ENCODE measurements at places on chromosomes 6 and 20. TPM values are rescaled to one million over a fixed set of nuclear protein-coding genes. Genes with fewer than 3 reads are reported as not detected.
A peak's percentile ranks its signal among the peaks of the same experiment; 100 is the strongest.

Gene CLPSL2
- not detected for total RNA-seq

Gene DOK5
- 1.0 TPM for total RNA-seq

DNA sequence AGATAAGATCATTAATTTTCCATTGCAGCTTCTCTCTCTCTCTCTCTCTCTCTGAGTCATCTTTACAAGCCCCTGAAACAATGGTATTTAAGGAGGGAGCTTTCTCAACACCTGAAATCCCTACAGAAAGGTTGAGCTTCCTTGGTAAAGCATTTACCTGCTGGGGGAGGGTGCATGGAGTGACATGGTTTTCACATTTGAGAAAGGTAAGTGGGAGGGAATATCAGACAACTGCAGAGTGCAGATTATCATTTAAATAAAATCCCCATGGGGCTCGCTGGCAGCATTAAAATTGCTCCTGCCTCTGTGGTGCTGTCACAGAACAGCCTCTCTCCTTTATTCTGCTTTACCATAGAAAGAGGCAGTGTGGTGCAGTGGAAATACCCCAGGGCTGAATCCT lies 10.3 kb upstream of the PDYN start:
- H3K4me3 ChIP-seq, result no peak overlapping the region
- DNase-seq, result no peak

Gene TXLNB
- total RNA-seq, result 4.1 TPM

DNA sequence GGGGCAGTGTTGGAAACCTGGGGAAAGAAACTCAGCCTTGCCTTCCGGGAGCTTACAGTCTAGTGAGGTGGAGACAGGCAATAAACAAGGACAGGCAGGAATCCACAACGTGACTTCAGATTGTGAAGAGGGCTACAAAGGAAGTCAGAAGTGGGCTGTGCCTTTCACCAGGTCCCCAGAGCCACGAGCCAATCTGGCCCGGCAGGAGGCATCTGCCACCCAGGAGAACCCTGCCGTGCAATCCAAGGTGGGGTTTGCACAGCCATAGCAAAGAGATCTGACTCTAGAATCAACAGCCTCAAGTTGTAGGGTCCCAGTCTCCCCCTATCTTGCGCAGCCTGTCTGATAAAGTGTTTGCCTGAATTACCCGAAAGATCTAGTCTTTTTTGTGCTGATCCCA lies 5.5 kb downstream of the SLC32A1 start:
- H3K27me3 ChIP-seq, result no peaks in the 10 kb centered on the region
- H3K27ac ChIP-seq, result no peak overlapping the region
- no peaks in the 10 kb centered on the region for H3K36me3 ChIP-seq
- no peak for DNase-seq
- no peaks in the 10 kb centered on the region for H3K4me1 ChIP-seq
- H3K4me3 ChIP-seq, result no peak overlapping the region

Gene COL9A3
- 50.6 TPM for total RNA-seq

Gene TNNC2
- 6.5 TPM for total RNA-seq

GRCh38 chr6:12718015-12718414 lies 1.4 kb downstream of the PHACTR1 start:
- H3K4me3 ChIP-seq, result no peak overlapping the region
- H3K36me3 ChIP-seq, result no peaks in the 10 kb centered on the region
- no peaks in the 10 kb centered on the region for H3K4me1 ChIP-seq
- no peak overlapping the region for H3K27ac ChIP-seq
- no peaks in the 10 kb centered on the region for H3K27me3 ChIP-seq
- DNase-seq, result no peak

Gene ATG5
- total RNA-seq, result 27.6 TPM

- H3K36me3 ChIP-seq, result no peaks in the 10 kb centered on the region
- no peaks in the 10 kb centered on the region for H3K27me3 ChIP-seq
- H3K4me1 ChIP-seq, result no peaks in the 10 kb centered on the region
- DNase-seq, result no peak
- no peak overlapping the region for H3K4me3 ChIP-seq
Measured at GRCh38 chr6:135861189-135861588, 9.7 kb downstream of the PDE7B start.

Gene C20orf144
- 40.0 TPM for total RNA-seq

DNA sequence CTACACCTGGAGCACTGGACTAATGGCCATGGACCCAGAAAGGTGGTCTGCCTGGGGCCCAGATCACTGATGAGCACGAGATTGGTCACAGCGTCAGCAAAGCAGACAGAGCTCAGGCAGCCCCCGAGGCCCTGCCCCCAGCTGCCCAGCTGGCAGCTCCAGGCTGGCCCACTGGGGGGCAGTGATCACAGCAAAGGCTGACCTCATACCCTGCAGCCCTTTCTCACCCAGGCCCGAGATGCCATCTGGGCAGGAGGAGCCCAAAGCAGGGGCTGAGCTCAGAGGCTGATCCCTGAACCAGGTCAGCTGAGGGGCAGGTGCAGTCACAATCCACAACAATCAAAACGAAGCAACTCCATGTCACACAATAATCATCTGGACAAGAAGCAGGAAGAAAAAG lies 4.1 kb downstream of the MAP1LC3A start:
- H3K27ac ChIP-seq, result no peak overlapping the region
- no peak overlapping the region for H3K4me3 ChIP-seq
- no peaks in the 10 kb centered on the region for H3K36me3 ChIP-seq
- DNase-seq, result no peak
- no peaks in the 10 kb centered on the region for H3K4me1 ChIP-seq

DNA sequence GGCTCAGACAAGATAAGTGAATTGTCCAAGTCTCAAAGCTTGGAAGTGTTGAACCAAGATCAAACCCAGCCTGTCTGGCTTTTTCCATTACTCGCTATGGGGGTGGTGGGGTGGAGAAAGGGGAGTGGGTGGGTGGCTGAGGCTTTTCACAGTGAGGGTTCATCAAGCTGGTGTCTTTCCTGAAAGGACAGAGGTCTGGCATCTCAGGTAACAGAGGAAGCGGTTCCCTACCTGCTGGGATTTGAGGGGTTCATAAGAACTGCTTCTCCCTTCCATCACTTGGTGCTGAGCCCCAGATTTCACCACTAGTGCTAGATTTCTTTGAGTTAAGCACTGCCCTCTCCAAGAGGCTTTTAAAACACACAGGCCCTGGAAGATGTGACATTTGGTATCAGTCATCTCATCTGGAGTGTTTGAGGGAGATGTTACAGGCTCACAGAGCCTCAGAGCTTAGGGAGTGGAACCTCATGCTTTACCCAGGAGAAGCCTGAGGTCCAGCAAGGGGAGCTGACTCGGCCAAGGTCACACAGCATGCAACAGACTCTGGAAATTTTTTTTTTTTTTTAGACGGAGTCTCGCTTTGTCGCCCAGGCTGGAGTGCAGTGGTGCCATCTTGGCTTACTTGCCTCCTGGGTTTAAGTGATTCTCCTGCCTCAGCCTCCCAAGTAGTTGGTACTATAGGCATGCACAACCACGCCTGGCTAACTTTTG lies 6.0 kb upstream of the VEGFA start:
- no peak for DNase-seq
- peaks cover under 1% of the 10 kb centered on the region for H3K4me1 ChIP-seq
- H3K27ac ChIP-seq, result no peak overlapping the region
- no peak overlapping the region for H3K4me3 ChIP-seq
- no peaks in the 10 kb centered on the region for H3K36me3 ChIP-seq
- no peaks in the 10 kb centered on the region for H3K27me3 ChIP-seq

Gene RAD21L1
- total RNA-seq, result 13.7 TPM

- no peak for DNase-seq
- no peaks in the 10 kb centered on the region for H3K36me3 ChIP-seq
- H3K27ac ChIP-seq, result no peak overlapping the region
- no peaks in the 10 kb centered on the region for H3K27me3 ChIP-seq
Measured at GRCh38 chr6:168097621-168098430, 18.8 kb upstream of the FRMD1 start.

- DNase-seq, result no peak
- H3K4me3 ChIP-seq, result no peak overlapping the region
- no peaks in the 10 kb centered on the region for H3K4me1 ChIP-seq
- no peak overlapping the region for H3K27ac ChIP-seq
- no peaks in the 10 kb centered on the region for H3K36me3 ChIP-seq
- no peaks in the 10 kb centered on the region for H3K27me3 ChIP-seq
Measured at GRCh38 chr6:169975286-169975685, 223.9 kb downstream of the ERMARD start.

Gene XPO5
- total RNA-seq, result 65.8 TPM

- DNase-seq, result no peak
- no peaks in the 10 kb centered on the region for H3K27me3 ChIP-seq
- no peak overlapping the region for H3K27ac ChIP-seq
- H3K4me3 ChIP-seq, result no peak overlapping the region
Measured at GRCh38 chr6:122200440-122200839, 199.0 kb upstream of the HSF2 start.

Gene DSTN
- total RNA-seq, result 148 TPM

GRCh38 chr6:26284537-26285142 lies 80.4 kb upstream of the BTN3A2 start:
- peak overlapping the region; percentile 65 for H3K4me3 ChIP-seq
- peak overlapping the region; percentile 90 for H3K27ac ChIP-seq
- DNase-seq, result peak; percentile 75
- no peaks in the 10 kb centered on the region for H3K27me3 ChIP-seq
- no peaks in the 10 kb centered on the region for H3K4me1 ChIP-seq

GRCh38 chr20:62111148-62111547 lies 11.1 kb upstream of the LSM14B start:
- no peaks in the 10 kb centered on the region for H3K4me1 ChIP-seq
- H3K27ac ChIP-seq, result no peak overlapping the region
- no peak for DNase-seq
- no peak overlapping the region for H3K4me3 ChIP-seq
- no peaks in the 10 kb centered on the region for H3K36me3 ChIP-seq

- H3K4me1 ChIP-seq, result no peaks in the 10 kb centered on the region
- DNase-seq, result no peak
- H3K27ac ChIP-seq, result no peak overlapping the region
Measured at GRCh38 chr6:3438190-3439167, 18.4 kb downstream of the SLC22A23 start.

DNA sequence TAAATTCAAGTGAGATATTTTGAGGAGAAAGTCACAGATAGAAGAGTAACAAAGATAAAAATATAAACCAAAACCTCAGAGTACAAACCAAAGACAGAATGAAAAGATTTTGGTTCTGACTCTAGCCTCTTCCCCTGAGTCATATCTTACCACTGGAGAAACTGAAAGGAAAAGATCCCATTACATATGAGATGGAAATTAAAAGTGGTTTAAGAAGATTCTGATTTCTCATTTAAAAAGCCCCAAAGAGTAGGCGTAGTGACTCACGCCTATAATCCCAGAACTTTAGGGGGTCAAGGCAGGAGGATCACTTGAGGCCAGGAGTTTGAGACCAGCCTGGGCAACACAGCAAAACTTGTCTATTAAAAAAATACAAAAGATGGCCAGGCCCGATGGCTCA lies 30.6 kb downstream of the SPINT4 start:
- H3K4me3 ChIP-seq, result no peak overlapping the region
- no peaks in the 10 kb centered on the region for H3K4me1 ChIP-seq
- H3K27me3 ChIP-seq, result no peaks in the 10 kb centered on the region
- H3K27ac ChIP-seq, result no peak overlapping the region

- H3K36me3 ChIP-seq, result no peaks in the 10 kb centered on the region
- H3K4me1 ChIP-seq, result no peaks in the 10 kb centered on the region
- H3K27ac ChIP-seq, result no peak overlapping the region
- no peak for DNase-seq
Measured at GRCh38 chr6:89216411-89216810, 747 bp downstream of the GABRR1 start.

GRCh38 chr6:80548532-80548931 lies 442.1 kb downstream of the BCKDHB start:
- no peaks in the 10 kb centered on the region for H3K36me3 ChIP-seq
- no peak overlapping the region for H3K4me3 ChIP-seq
- H3K4me1 ChIP-seq, result peaks cover 4% of the 10 kb centered on the region

Gene MCHR2
- 0.31 TPM for total RNA-seq

DNA sequence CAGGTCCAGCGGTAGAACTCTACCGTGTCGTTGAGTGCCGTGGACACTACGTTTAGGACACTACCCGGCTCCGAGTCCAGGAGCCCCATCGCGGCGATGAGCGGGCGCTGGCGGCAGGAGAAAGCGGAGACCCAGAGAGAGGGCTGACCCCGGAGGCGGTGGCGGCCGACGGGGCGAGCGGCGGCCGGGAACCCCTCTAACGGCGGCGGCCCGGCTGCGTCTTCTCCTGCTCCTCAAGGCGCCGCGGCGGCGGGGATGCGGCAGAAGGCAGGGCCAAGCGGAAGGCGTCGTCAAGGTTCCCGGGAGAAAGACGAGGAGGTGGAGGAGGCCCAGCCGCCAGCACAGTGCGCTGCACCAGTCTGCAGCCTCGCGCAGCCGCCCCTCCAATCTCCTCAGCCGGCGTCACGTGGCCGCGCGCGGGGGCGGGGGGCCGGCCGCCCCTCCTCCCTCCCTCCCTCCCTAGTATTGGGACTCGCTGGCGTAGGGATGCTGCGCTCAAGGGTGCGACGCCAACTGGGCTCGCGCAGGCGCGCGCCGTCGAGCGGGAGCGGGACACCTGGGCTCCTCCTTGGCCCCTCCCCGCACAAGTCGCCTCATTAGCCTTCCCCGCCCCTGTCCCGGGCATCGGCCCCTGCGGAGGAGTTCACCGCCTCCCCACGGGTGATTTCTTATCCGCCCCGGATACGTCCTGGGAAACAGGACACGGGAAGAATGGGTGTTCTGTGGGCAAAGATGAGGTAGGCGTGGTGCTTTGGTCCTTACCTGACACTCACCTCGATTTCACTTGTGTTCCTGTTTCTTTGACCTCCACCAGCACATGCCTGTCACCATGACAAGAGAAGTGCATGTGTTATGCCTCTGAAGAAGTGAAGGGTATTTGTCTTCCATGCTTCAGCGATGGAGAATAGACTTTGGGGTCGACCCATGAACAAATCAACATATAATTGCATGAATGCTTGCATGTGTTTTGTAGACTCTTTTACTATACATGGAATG lies at the start of gene ELOVL4:
ELOVL4 (minus strand) TSS at position 363 of the 996 bp plus-strand sequence; CDS start at position 89, 274 bp downstream.
- H3K4me3 ChIP-seq, result peak within 1 kb of the TSS; percentile 64
- peak within 1 kb of the TSS; percentile 65 for H3K27ac ChIP-seq
- peak; percentile 88 for DNase-seq

DNA sequence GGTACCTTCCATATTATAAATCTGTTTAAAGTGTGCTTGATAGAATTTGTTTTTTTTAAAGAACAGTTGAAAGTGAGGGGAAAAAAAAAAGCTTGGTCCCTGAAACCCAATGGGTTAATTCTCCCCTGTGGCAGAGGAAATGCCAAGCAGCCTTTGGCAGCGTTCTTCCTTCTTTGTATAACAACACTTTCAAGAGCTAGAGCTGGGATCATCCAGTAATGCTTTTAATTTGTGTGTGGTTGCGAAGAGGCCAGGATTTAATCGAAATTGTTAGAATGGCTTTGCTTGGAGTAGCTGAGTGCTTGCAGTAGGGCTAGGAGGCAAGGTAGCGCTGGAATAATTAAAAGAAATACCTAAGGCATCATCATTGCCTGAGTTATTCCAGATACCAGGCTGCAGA lies 692.0 kb downstream of the DHX35 start:
- DNase-seq, result no peak
- H3K27ac ChIP-seq, result no peak overlapping the region
- H3K36me3 ChIP-seq, result no peaks in the 10 kb centered on the region
- H3K27me3 ChIP-seq, result no peaks in the 10 kb centered on the region
- no peak overlapping the region for H3K4me3 ChIP-seq
- no peaks in the 10 kb centered on the region for H3K4me1 ChIP-seq

- H3K4me3 ChIP-seq, result no peak overlapping the region
- DNase-seq, result no peak
- H3K27ac ChIP-seq, result no peak overlapping the region
- H3K36me3 ChIP-seq, result no peaks in the 10 kb centered on the region
- H3K27me3 ChIP-seq, result no peaks in the 10 kb centered on the region
Measured at GRCh38 chr20:58519940-58520712, 4.9 kb upstream of the APCDD1L start.

- no peaks in the 10 kb centered on the region for H3K27me3 ChIP-seq
- no peak overlapping the region for H3K27ac ChIP-seq
- DNase-seq, result no peak
- no peak overlapping the region for H3K4me3 ChIP-seq
- no peaks in the 10 kb centered on the region for H3K36me3 ChIP-seq
Measured at GRCh38 chr6:31899882-31900722, 1.8 kb downstream of the ZBTB12 start.

All from testis (tissue), 5 donors.